ENCODE measurements at places on chromosomes 3 and 15. TPM values are rescaled to one million over a fixed set of nuclear protein-coding genes. Genes with fewer than 3 reads are reported as not detected.

The ZNF501 gene
- 2.0 TPM for total RNA-seq

DNA sequence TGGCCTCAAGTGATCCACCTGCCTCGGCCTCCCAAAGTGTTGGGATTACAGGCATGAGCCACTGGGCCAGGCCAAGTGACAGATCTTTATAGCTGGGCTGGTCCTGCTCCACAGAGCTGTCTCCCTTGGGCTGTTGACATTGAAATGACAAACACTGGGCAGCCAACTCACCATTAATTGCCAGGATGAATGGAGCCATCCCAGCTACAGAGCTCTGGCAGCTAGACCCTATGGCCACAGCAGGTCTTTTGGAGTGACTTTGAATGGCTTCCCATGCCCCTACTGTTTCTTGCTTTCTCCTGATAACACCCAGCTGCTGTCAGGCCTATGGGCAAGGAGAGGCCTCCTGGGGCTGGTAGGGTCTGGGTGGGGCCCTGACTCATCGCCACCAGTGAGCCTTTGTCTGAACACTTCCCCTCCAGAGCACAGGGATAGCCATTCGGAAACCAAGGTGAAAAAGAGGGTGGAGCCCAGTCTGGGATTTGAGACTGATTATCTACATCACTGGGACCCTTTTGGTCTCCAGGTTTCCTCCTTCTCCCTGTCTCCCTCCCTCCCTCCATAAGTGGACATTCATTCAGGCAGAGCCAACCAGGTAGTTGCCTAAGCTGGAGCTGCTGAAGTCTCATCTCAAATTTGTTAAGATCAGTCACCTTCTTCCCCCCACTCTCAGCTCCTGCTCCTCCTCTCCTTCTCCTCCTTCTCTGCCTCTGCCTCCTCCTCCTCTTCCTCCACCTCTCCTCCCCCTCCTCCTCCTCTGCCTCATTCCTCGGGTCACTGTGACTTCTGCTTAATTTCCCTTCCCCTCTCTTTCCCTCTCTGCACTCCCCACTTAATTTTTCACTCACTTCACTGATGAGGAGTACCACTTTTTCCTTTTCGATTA is 34.0 kb downstream of the BHLHE40 start:
- no peak for DNase-seq

The DUOXA2 gene
- total RNA-seq, result not detected

- no peak for DNase-seq
Observed at GRCh38 chr3:68953816-68954444, 21.6 kb upstream of the TAFA4 start.

The SLC15A2 gene
- 1.7 TPM for total RNA-seq

- DNase-seq, result no peak
Observed at GRCh38 chr15:57084192-57084591, 165.7 kb downstream of the TCF12 start.

The WDR93 gene
- 0.36 TPM for total RNA-seq

DNA sequence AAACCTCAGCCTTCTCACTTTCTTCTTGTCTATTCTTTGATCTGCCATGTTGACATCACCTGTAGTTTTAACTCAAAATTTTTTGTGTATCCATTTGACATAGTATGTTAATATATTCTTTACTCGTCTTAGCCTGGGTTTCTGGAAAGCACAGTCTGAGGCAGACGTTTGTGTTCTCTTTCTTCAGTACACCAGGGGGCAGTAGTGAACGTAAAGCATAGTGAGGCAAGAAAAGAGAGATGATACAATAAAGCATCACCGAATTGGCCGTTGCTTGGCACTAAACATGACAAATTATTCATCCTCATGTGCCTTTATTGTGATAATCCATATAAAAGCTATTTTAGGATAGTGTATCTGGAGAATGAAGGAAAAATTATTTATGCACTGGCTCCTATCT is 141.0 kb upstream of the MYRIP start:
- DNase-seq, result no peak

The CYP1A2 gene
- total RNA-seq, result 0.37 TPM

DNA sequence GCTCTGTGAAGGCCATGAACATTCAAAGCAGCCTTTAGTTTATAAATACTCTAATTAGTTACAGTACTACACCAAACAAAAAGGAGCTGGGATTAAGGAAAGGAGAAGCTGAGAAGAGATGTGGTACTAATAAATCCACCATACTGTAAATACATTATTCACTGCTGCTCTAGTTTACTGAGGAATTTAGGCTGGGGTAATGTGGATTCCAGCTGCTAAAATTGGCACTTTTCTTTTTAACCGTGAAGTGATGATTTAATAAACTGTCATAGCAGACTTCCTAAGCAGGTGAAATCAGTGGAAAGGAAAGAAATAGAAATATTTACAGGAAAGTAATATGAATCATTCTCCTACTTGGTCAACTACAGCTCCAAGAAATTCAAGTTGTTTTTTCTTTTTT is 88.7 kb downstream of the TFG start:
- DNase-seq, result no peak

The KLHL40 gene
- not detected for total RNA-seq

The ZNF592 gene
- total RNA-seq, result 22.8 TPM

The CPNE9 gene
- not detected for total RNA-seq

GRCh38 chr3:59717679-59718205 is 667.9 kb upstream of the CFAP20DC start:
- no peak for DNase-seq

DNA sequence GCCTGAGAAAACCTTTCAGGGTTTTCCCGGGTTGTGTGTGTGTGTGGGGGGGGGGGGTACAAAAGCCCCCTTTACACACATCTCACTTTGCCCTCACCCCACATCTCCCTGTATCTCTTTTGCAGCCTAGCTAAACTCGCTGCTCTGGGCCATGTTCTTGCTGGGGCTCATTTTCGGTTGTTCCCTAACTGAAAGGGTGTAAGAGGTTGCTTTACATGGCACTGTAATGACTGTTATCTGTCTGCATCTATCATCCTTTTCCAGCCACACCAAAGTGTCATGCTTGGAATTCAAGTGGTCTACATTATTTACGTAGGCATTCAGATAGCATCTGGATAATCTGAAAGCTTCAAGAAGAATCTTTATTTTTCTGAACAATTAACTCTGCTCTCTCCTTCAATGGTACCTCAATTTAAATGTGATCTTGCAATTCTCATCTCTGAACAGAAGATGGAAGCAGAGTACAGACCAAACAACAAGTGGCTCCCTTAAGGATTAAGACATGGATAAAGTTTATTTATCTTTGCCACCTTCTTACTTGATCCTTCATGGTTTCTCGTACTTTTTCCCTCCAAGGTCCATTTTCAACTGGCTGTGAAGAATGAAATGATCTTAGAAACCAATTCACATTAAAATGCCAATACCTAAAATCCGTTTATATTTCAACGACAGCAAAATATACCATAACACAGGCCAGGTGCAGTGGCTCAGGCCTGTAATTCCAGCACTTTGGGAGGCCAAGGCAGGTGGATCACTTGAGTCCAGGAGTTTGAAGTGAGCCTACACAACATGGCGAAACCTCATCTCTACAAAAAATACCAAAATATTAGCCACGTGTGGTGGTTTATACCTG is 34.9 kb downstream of the DCLK3 start:
- no peak for DNase-seq

All from omental fat pad (tissue), 4 donors.